ENCODE measurements at places on chromosomes 7 and 10.

GRCh38 chr10:104895981-104896380 is 254.9 kb downstream of the SORCS3 start:
- no peak for DNase-seq

GRCh38 chr7:134703241-134703594 is 56.6 kb downstream of the BPGM start:
- no peak for DNase-seq

- no peak for DNase-seq
Measured at GRCh38 chr7:41685684-41686083, 17.2 kb downstream of the INHBA start.

DNA sequence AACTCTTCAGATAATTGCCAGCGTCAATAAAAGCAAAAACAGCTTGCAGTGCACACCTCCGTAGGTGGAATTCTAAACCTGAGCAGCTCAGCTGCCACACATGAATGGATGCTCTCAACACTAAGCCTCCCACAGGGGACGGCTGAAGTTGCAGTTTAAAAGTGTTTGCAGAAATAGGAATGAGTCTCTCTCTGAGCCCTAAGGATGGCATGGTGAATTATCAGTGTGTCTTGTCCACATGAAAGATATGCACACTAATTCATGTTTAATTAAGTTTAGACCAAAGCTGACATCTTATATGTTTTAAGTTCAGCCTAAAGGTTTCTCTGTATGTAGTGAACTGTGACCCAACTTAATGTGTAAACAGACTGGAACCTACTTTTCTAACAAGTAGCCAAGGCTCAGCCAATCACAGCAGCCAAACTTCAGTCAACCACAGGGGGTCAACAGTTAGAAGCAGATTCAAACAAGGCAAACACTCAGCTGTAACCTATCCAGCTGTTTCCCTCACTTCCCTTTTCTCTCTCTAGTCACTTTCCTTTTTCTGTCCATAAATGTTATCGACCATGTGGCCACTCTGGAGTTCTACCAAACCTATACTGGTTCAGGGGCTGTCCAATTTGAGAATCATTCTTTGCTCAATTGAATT is 38.1 kb downstream of the CTTNBP2 start:
- DNase-seq = no peak

DNA sequence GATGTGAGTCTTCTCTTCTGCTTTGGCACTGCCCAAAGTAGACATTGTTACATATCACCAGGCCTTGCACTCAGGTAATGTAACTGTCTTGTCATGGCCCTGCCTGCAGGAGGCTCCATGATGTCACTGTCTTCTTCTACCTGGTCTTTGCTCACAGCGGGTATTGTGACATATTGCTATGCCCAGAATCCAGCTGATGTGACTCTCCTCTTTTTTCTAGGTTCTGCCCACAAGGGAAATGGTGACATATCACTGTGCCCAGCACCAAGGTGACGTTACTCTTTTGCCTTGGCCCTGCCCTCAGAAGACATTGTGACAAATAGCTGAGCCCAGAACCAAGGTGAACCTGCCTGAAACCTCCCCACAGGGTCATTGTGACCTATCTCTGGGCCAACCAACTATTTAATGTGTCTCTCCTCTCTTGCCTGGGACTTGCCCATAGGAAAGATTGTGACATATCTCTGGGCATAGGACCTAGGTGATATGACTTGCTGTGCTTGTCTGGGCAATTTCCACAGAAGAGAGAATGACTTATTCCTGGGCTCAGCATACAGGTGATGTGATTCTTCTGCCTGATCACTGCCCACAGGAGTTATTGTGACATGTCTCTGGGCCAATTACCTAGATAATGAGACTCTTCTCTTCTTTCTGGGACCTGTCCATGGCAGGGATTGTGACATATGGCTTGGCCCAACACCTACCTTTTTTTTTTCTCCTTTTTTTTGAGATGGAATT is 26.5 kb upstream of the ZNF107 start:
- DNase-seq = no peak

DNA sequence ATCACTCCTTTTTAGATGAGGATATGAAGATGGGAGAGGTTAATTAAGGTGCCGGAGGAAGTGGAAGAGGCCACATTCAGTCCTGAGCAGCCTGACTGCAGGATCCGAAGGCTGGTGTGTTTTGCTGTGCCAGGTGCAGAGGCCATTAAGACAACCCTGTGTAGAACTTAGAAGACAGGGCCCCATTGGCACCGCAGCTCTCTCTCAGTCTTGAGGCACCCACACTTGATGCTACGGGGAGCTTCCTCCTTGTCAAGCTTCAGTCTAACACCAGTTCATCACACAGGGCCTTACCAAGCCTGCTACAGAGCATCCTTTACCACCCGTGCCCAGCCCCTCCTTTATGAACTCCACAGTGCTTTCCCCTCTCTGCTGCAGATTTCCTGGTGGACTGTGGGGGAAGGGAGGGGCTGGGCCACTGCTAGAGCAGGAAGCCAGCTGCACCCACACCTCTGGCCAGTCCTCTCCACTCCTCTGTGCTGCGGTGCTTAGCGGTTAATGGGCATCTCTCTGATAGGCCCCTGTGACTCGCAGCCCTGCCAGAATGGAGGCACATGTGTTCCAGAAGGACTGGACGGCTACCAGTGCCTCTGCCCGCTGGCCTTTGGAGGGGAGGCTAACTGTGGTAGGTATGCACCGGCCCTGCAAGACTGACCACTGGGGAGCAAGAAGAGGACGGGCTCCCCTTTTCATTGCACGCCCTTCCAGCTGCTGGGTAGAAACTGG is 45.5 kb downstream of the VWA2 start:
- no peak for DNase-seq

All from CD14-positive monocyte (primary cell).